NCI-H2029 treated with DMSO at 0.1 percent for 48 hours (cell line): ENCODE measurements at places on chromosomes 2 and 18.
A peak's percentile ranks its signal among the peaks of the same experiment; 100 is the strongest.

GRCh38 chr2:209762563-209762962 is 9.1 kb upstream of the UNC80 start:
- no peak for DNase-seq

GRCh38 chr2:231707625-231707926 is 749 bp upstream of the PTMA start:
- DNase-seq, result no peak

DNA sequence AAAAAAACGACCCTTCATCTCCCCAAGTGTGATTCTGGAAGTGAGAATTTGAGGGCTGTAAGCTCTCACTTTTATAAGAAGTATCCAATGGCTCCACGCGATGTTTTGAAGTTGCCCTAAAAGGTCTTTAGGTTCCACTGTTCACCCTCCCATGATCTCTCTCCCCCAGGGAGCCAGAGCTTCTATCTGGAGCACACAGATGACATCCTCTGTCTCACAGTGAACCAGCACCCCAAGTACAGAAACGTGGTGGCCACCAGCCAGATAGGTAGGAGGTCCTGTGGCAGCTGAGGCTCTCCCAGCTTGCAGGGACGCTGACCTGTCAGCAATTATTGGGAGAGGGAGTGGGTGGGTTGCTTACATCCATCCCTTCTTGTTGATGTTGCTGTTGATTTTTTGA is 97.8 kb downstream of the RTN4 start:
- DNase-seq, result no peak

- DNase-seq, result no peak
These were observed 29.0 kb upstream of the ATOH8 start for GRCh38 chr2:85724731-85725181.

GRCh38 chr2:119339562-119339923 is 27.1 kb downstream of the C2orf76 start:
- DNase-seq, result no peak

GRCh38 chr2:230225486-230225885 is at the start of gene SP140:
Gene SP140 (plus strand): TSS chr2:230225736. CDS start chr2:230225845, 109 bp downstream.
- DNase-seq, result no peak

DNA sequence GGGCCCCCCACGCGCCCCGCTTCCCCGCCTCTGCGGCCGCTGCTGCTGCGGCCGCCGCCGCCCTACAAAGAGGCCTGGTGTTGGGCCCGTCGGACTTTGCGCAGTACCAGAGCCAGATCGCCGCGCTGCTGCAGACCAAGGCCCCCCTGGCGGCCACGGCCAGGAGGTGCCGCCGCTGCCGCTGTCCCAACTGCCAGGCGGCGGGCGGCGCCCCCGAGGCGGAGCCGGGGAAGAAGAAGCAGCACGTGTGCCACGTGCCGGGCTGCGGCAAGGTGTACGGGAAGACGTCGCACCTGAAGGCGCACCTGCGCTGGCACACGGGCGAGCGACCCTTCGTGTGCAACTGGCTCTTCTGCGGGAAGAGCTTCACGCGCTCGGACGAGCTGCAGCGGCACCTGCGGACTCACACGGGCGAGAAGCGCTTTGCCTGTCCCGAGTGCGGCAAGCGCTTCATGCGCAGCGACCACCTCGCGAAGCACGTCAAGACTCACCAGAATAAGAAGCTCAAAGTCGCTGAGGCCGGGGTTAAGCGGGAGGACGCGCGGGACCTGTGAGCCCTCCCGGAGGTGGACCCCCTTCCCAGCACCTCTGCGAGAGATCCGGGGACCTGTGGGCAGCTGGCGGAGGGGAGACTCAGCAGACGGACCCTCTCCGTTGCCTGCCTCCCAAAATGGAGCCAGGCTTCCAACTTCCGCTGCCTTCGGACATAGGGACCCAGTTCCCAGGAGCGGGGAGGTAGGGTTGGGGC is 1.9 kb downstream of the SP5 start:
- no peak for DNase-seq

DNA sequence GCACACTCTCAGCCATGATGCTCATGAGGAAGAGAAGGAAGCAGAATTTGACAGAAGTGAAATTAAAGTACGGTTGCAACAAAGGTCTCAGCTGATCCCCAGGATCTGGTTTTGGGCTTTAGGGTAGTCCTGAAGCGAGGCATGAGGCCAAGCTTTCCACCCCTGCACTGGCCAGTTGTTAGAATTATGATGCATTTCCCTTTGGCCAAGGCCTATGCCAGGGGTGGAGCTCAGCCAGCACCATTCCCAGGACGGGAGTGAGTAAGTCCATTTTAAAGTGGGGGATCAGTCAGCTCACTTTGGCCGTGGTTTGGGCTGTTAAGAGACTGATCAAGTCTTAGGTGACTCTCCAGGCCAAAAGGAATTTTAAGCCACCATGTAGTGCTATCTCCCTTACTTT is 314.5 kb upstream of the MMADHC start:
- DNase-seq, result no peak

- DNase-seq, result no peak
These were observed 30.1 kb upstream of the FMNL2 start for GRCh38 chr2:152304836-152305235.

DNA sequence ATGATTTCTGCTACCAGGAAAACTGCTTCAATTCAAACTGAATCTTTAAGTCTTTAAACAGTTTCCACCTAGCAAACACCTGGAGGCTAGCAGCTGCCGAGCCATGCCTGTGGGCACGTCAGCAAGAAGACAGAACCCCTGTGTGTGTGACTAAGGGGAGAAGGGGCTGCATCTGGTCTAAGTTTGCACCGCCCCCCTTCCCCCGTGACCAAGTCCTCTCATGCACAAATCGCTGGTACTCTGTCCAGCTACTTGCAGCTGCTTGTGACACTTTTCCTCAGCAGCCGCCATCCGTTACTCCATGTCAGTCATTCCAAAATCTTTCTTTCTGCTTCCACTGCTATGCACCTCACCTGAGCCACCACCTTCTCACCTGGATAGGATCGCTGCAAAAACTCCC is 355.0 kb downstream of the SS18 start:
- no peak for DNase-seq

DNA sequence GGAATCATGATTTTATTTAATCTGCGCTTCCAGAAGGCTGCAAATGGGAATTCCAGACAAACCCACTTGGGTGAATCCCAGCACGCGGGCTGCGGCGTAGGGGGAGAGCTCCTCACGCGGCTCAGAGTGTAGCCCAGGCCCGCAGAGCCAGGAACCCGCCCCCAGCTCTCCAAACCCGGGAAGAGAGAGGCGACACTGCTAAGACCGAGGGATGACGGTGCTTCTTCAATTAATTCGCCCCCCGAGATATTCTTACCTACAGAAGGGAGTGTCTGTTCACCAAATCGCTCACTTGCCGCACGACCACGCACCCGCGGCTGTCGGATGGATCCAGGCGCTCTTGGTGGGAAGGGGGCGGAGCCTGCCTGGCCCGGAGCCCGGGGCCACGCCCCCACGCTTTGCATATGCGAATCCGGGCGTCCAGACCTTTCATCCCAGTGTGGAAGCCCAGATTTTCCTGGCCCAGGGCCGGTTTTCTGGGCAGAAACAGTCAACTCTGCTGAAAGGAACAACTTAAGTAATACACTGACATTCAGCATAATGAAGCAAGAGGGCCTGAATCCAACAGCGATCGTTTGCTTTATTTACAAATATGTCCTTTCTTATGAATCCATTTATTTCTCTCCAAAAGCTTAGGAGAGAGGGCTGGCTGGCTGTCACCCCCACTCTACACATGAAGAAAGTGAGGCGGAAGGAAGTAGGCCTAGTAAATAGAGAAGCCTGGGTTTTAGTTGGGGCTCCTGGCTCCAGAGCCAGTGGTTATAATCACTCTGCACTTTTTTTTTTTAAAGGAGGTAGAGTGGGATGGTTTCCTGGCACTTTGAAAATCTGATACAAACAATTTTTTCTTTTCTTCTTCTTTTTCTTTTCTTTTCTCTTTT is at the start of gene SLC19A3:
TSS of gene SLC19A3 (minus strand) at position 342 of the 881 bp plus-strand sequence. CDS start 15,710 bp downstream, outside the sequence.
- DNase-seq, result peak; percentile 15

DNA sequence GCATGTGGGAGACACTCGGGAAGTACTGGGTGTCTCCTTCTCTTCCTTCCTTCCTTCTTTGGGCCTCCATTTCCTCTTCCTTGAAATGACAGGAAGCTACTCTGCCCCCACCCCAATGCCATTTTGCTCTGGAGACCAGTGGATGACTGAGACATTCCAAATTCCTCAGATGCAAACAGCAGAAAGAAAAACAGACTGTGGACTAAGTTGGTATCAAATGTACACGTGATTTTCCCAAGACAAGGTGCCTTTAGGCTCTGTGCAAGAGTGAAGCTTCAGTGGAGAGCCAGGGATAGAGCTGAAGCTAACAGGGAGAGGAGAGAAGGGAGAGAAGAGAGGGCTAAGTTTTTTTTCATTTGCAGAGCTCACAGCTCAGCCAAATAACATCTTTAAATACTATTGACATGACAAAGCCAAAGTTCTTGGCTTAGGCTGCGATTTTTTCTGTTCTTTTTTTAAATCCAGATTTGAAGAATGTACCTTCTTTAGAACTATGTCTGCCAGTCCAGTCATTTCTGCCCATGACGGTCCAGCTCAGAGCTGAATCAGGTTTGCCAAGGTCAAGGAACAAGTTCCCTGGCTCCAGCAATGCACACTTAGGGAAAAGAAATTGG is 84.5 kb upstream of the LCLAT1 start:
- no peak for DNase-seq

- no peak for DNase-seq
These were observed 123.8 kb downstream of the ERBB4 start for GRCh38 chr2:212414767-212415211.

DNA sequence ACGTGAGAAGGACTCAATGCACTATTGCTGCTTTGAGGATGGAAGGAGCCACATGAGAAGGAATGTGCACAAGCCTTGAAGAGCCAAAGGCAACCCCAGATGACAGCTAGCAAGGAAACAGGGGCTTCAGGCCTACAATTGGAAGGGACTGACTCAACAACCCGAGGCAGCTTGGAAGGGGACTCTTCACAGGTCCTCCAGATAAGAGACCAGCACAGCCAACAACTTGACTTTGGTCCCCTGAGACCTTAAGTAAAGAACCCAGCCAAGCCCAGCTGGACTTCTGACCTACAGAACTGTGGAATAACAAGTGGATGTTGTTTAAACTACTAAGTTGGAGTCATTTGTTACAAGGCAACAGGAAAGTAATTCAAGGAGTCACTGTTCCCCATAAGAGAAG is 277.2 kb downstream of the SUCLG1 start:
- no peak for DNase-seq

GRCh38 chr18:58196881-58197872 is 153.2 kb downstream of the NEDD4L start:
- peak; percentile 66 for DNase-seq

GRCh38 chr2:71235930-71236587 is 9.2 kb upstream of the PAIP2B start:
- DNase-seq, result no peak

- no peak for DNase-seq
These were observed 354.4 kb downstream of the MYCN start for GRCh38 chr2:16294791-16295190.

DNA sequence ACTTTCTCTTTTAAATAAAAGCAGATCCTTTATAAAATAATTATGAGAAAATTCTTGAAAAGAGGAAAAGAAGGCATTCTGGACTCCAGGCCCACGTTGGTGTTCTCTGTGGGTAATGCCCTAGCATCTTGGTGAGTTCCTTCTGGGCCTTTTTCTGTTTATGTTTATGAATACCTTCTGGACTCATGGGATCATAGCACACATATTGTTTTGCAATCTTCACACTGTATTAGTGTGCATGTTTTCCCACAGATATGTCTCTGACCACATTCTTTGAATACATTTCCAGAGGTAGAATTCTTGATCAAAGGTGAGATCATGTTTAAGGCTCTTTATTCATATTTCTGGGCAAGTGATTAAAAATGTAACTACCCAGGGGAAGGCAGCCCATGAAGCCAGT is 15.9 kb downstream of the GLI2 start:
- no peak for DNase-seq

DNA sequence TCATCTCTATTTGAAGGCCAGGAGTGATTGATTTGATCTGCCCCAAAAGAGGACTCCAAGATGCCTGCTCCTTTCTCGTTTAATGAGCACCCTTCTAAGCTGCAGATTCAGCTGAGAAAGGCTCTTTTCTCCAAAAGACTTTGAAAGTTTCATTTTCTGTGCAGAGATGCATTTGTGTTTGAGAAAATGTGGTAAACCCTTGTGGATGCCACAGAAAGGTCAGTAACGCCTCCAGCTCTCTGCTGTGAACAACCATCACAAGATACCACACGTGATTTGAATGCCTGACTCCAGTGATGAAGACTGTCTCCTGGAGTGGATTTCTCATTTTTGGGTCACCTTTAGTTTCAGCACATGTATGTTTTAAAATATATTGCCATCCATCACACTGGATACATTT is 35.0 kb upstream of the CCDC85A start:
- no peak for DNase-seq

GRCh38 chr2:195319112-195319460 is 337.9 kb upstream of the SLC39A10 start:
- DNase-seq, result no peak

- no peak for DNase-seq
These were observed 24.3 kb downstream of the NCK2 start for GRCh38 chr2:105768961-105769452.

DNA sequence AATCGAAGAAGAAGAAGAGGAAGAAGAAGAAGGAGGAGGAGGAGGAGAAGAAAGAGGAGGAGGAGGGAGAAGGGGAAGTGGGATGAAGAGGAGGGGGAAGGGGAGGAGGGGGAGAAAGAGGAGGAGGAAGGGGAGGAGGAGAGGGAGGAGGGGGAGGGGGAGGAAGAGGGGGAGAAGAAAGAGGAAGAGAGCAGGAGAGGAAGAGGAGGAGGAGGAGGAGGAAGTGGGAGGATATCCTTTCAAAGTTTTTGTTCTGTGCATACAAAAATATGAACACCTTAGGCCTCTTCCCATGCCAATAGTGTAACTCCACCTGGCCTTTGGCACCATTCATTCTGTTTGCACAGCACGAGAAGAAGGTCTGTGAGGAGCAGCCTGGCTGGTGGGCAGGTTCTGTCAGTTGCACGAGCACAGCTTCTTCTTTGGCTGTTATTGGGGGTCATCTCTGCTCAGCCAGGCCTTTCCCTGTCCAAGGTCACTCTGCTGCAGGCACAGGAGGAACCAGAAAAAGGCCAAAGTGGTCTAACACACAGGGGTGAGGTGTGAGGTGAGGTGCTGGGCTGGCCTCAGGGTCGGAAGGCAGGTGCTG is 25.8 kb upstream of the PLB1 start:
- DNase-seq, result peak; percentile 31

DNA sequence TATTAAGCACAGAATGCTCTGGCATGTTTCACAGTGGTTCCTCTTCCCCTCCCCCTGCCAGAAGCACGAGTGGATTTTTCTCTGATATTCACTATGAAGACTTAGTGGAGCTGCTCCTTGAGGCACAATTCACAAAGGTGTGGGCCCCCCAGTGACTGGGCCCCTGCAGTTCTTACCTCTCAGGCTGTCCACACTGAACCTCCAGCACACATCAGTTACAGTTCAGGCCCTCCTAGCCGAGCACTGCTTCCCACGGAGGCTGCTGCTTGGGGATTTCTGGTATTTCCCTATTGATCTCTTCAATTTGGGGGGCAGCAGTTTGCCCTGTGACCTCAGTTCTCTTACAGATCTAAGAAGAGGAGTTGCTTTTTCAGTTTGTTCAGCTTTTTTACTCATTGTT is 236.1 kb downstream of the SH3RF3 start:
- no peak for DNase-seq

- no peak for DNase-seq
These were observed 101.7 kb upstream of the ALPP start for GRCh38 chr2:232276733-232277313.

- no peak for DNase-seq
These were observed 152.5 kb upstream of the POU3F3 start for GRCh38 chr2:104701411-104701911.

- DNase-seq, result no peak
These were observed 22.0 kb upstream of the CYP1B1 start for GRCh38 chr2:38097988-38098385.

GRCh38 chr2:85994897-85995647 is 106.3 kb upstream of the ST3GAL5 start:
- no peak for DNase-seq

GRCh38 chr2:169265591-169265990 is 96.7 kb downstream of the LRP2 start:
- no peak for DNase-seq
